Mammary epithelial cell (primary cell): ENCODE measurements at places on chromosomes 6 and 20.

GRCh38 chr6:31058128-31058894 lies 48.0 kb downstream of the MUC22 start:
- DNase-seq = peak; percentile 99

- DNase-seq = no peak
Observed at GRCh38 chr6:137665342-137665934, 171.2 kb upstream of the OLIG3 start.

DNA sequence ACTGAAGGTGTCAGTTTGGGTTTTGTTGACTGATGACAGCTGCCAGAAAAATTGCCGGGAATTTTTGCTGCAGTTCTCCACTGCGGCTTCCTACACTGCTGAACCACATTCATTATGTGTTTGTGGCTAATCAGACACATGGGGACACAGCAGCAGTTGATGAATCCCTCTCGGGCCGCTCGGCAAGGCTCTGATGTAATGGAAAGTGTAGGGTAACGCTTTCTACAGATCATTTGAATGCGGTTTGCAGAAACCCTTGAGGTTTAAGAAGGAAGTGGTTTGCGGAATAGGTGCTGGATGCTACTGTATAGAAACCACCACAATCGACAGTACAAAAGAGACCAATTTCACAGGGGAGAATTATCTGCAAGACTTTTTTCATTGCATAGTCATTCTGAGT lies 138.7 kb upstream of the SASH1 start:
- DNase-seq = no peak

DNA sequence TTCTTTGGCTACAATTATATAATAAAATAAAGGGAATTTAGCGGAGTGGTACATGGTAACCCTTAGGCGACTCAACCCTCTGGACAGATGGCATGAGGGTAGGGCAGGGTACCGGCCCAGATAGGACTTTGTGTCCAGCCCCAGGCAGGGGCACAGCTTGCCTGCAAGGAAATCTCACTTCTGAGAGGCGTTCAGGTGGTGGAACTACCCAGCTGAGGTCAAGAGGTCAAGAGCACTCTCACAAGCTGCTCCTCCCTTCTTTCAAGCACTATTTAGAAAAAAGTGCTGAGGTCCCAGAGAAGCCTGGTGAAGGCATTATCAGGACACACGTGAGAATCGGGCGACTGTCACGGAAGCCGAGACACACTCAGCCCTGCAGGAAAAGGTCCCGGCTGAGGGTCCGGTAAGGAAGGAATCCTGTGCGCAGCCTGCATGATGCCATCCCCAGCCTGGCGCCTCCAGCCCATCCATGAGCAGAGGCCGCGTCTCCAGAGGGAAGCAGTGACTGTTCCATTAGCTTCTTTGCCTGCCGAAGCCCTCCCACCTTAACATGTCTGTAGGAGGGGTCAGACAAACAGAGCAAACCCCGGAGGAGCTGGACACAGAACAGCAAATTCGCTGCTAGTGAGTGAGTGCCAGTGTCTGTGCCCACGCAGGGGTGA lies 54.8 kb downstream of the WDR27 start:
- DNase-seq = no peak

- no peak for DNase-seq
Observed at GRCh38 chr6:16397623-16398022, 159.2 kb downstream of the GMPR start.

DNA sequence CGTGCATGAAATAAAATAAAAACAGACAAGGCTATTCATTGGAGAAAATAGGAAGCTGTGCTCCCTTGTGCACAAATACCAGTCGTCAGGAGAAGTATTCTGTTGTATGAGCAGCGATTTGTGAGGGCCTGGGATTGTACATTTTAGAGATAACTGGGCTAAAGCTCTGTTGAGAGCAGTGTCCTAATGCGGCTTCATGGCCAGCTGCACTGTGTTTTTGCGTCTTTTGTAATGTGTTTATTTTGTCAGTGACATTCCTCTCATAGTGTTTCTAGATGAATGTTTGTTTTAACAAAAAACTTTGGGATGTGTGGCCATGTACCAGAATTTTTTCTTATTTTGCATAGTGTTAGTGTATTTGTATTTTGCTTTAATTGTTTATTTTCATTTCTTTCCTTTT lies 14.8 kb downstream of the ERMARD start:
- DNase-seq = no peak

- DNase-seq = peak; percentile 53
Observed at GRCh38 chr20:61251529-61252393, at the start of gene CDH4. Gene CDH4, plus strand, starts transcription at chr20:61252261.

DNA sequence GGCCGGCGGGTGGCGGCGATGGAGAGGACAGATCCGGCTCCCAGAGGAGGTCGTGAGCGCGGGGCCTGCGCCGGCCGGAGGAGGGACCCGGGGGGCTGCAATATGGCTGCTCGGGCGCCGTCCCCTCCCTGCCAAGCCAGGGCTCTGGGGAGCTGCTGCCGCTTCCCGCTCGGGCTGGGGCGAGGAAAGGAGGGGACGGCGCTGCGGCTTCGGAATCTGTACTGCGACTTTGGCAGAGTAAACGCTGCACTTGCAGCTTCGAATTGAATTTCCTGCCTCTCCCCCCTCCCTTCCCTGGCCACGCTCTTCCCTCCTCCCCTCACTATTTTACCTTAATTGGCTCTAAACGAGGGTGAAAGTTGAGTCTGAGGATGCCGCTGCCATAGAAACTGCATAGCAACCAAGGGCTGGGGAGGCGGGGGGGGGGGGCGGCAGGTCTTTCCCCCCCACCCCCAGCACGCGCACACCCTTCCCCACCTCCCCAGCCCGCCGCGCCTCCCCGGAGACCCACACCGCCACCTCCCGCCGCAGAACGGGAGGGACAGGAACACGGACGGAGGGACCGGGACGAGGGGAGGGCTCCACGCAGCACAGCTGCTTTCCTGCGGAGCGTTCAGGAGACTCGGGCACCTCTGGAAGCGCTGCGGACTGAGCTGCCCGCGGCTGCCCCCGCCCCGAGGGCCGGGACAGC lies 93.9 kb downstream of the RNASET2 start:
- no peak for DNase-seq

GRCh38 chr6:26338810-26339209 lies 26.2 kb upstream of the BTN3A2 start:
- no peak for DNase-seq

DNA sequence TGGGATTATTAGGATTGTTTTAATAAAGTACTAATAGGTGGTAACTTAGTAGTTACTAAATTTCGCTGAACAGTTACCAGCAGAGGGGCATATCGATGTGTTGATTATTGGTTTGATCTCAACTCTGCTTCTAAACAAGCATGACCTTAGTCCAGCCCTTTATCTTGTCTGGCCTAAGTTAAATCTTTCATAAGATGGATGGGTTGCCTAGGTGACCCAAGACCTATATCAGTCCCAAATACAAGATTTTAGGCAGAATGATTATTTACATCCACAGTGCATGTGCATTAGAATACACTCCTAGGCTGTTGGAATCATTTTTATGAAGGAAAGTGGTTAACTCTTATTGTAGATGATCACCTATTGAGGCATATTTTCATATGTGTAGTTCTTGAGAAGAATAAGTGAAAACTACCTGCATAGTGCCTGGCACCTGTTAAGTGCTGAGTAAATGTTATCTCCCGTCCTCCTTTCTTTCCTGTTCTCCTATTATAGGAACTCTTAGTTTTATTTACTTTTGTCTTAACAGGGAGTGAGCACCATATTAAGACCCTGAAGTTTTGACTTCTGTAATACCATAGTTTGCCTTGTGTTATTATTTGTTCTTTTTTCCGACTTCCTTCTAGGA lies 1.1 kb downstream of the HSF2 start:
- peak; percentile 2 for DNase-seq

DNA sequence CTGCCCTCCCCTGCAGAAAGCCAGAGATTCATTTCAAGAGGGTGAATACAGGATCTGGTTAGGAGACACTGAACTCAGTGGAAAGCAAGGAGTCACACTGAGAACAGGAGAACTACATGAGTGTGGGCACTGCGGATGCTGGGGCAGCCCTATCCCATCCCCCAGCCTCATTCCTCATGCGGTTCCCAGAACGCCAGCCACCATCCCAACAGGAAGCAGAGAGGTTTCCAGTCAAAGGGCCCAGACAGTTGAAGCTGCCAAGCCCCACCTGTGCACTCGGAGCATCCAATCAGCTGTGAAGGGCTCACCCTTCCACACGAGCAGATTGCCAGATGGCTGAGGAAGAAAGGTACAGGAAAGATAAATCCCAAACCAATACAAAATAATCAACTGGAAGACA lies 50.7 kb upstream of the PRND start:
- DNase-seq = no peak

DNA sequence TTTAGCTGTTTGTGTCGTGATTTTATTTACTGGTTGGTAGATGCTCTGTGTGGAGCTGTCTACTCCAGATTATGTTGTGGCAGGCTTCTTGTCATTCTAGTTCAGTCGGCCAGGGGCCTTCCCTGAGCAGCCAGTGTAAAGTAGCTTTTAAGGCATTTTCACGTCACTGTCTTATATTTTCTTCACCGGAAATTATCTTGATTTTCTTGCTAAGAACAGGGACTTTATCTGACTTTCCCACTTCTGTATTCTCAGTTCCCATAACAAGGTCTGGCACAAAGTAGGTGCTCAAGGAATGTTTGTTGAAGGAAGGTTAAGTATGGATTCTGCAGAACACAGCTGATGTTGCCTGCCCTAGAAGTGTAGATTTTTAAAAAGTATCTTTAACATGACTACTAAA lies 868 bp downstream of the LTV1 start:
- no peak for DNase-seq

GRCh38 chr6:75415804-75416203 lies 77.8 kb downstream of the FILIP1 start:
- no peak for DNase-seq

DNA sequence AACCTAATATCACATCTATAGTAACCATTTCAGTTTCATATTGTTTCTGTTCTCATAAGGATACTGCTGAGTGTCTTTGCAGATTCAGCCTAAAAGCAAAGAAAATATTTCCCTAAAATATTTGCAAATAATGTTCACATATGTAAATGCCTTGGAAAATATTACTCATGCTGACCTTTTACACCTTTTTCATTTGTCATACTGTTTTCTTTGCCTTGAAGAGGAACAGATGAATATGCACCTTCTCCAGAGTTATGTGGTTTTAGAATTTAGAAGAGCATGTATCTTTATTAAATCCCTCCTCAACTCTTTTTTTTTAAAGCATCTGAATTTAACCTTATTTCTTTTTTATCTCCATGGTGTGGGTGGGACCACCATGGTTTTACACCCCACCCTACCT lies 32.5 kb downstream of the NDUFAF5 start:
- DNase-seq = no peak

GRCh38 chr6:154542747-154543146 lies 32.3 kb upstream of the CNKSR3 start:
- no peak for DNase-seq

- DNase-seq = no peak
Observed at GRCh38 chr6:106732376-106732940, 103.1 kb downstream of the QRSL1 start.

- DNase-seq = no peak
Observed at GRCh38 chr6:65787787-65788186, 80.8 kb upstream of the EYS start.

DNA sequence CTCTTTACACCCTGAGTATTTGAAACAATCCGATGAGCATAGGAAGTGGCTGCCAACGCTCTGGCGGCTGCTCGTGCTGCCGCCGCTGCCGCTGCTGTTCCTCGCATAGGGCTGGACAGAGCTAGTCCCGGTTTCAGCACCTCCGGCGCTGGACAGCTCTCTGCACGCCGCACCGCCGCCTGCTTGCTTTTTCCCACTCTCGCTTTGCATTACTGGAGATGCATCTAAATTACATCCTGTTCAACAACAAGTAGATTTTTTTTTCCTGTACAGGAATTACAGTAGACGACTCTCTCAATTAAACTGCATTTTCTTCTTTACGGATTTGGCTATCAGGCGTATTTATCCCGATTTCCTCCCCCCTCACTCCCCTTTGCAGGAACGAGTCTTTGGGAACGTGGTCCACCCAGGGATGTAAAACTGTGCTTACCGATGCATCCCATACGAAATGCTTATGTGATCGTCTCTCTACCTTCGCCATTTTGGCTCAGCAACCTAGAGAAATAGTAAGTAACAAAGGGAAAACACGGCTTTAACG lies 563.8 kb downstream of the LMBRD1 start:
- peak; percentile 56 for DNase-seq

DNA sequence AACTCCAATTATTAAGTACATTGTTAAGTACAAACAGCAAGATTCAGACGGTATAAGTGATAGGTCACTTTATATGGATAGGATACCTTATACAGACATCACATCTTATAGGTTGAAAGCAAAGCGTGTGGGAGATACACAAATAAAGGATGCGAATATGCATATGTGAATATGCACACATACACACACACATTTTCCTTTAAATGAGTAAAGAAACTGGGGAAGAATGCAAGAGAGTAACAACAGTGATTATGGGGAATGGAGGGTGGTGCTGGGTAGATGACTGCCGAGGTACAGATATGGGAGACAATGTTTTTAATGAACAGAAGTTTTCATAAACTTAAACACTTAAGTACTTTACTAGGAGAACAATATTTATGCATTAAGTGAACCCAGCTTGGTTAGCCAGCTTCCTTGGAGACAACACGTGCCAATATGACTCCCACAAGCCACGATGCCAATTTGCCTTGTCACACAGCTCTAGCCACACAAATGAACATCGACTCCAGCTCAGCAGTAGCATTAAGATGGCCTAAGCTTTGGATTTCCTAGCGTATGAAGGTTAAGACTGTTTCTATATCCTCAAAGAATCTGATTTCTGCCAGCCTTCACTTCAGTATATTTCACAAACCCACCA lies 96.6 kb downstream of the EPB41L2 start:
- no peak for DNase-seq

- no peak for DNase-seq
Observed at GRCh38 chr6:22917344-22917743, 348.0 kb downstream of the HDGFL1 start.

GRCh38 chr6:112118034-112118433 lies 30.6 kb downstream of the FAM229B start:
- DNase-seq = no peak

- no peak for DNase-seq
Observed at GRCh38 chr20:6954219-6954618, 186.7 kb downstream of the BMP2 start.

- DNase-seq = no peak
Observed at GRCh38 chr20:59002874-59003399, 4.1 kb downstream of the CTSZ start.

DNA sequence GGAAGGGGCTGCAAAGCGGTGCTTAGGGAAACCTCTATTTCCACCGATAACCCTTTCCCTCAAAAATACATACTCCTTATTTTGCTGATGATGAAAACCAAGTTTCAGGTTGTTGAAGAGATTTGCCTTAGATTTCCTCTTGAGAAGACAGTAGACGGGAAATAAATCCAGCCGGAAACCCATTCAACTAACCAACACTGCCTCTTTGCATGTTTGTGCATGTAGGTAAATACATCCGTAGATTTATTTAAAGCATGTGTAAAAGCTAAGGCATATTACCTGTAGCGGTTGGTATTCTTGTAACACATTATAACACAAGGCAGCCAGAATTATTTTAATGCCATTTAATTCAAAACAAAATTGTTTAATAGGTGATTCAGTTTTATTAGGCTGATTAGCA lies 136.3 kb upstream of the SLC22A23 start:
- DNase-seq = no peak
